Activated T-helper 17 cell treated with anti-CD3 and anti-CD28 coated beads, Interleukin-2, amount 50 U/mL, for 72 hours (primary cell): ENCODE measurements at places on chromosomes 5 and 9. TPM values are rescaled to one million over a fixed set of nuclear protein-coding genes. Genes with fewer than 3 reads are reported as not detected.
A peak's percentile ranks its signal among the peaks of the same experiment; 100 is the strongest.

TMEM215 gene
- not detected for total RNA-seq

ZNF618 gene
- total RNA-seq, result not detected

DNA sequence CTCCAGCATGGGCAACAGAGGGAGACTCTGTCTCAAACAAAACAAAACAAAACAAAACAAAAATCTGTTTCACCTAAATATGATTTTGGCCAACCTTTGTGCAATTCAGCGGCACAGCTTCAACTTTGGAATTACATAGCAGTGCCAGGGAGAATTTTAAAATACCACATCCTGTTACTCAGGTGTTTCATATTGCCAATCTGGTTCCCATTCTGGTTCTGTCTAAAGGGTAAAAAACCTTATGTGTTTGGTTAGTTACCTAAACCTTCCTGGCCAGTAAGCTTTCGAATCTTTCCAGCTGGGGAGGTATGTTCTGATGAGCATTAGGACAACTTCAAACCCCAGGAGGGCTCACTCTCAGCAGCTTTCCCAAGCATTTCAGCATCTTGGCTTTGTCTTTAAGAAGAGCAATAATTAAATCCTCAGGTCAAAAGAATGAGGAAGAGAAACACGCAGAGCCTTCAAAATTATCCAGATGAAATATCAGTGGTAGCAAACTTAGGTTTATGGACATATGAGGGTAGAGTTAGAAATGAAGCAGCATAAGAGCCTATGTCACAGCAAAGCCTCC, 2.7 kb downstream of the DAB2 start:
- no peak for ATAC-seq

DNA sequence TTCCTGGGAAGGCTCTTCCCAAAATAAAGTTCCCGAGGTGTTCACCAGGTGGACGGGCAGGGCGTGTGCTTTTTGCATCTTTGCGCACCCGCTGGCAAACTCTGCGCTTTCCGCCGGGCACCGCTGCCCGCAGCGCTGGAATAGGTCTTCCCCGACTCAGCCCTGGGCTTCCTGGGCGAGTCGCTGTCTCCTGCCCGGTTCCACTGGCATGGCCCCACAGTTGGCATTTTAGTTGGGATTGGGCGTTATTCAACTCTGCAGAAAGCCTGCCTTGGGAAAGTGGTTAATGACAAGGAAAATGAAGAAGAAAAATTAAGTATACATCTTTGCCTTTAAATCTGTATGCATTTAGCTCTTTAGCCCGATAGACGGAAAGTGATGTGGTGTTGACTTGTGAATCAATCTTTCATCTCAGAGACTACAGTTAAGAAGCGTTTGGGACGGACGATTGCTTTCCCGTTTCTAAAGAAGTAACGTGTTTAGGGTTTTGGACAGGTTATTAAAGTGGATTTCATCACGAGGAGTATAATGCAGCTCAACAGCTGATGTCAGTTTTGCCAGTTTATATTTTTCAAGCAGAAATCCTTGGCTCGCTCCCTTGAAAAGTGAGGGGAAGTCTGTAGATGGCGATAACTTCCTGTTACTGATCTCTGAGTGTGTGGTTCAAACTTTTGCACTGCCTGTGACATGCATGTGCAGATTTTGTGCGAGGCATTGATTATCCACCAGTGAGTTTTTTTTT, 946 bp downstream of the ADCY2 start:
- no peak for ATAC-seq

- no peak for ATAC-seq
Observed at GRCh38 chr5:62960781-62961180, 382.2 kb downstream of the LRRC70 start.

- peak; percentile 90 for ATAC-seq
Observed at GRCh38 chr5:76521240-76521758, 101.9 kb downstream of the F2RL2 start.

DNA sequence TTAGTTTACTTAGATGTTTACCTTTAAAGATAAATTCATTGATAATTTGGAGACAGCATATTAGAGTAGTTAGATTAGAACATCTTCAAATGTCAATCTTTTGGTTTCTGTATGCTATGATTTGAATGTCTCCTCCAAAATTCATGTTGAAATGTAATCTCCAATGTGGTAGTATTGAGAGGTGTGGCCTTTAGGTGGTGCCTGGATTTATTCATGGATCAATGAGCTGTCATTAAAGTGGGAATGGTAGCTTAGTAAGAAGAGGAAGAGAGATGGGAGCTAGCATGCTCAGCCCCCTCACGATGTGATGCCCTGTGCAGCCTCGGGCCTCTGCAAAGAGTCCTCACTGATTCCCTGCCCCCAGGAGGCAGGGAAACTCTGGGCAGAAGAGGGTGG, 133.6 kb upstream of the TUT7 start:
- ATAC-seq, result no peak

DNA sequence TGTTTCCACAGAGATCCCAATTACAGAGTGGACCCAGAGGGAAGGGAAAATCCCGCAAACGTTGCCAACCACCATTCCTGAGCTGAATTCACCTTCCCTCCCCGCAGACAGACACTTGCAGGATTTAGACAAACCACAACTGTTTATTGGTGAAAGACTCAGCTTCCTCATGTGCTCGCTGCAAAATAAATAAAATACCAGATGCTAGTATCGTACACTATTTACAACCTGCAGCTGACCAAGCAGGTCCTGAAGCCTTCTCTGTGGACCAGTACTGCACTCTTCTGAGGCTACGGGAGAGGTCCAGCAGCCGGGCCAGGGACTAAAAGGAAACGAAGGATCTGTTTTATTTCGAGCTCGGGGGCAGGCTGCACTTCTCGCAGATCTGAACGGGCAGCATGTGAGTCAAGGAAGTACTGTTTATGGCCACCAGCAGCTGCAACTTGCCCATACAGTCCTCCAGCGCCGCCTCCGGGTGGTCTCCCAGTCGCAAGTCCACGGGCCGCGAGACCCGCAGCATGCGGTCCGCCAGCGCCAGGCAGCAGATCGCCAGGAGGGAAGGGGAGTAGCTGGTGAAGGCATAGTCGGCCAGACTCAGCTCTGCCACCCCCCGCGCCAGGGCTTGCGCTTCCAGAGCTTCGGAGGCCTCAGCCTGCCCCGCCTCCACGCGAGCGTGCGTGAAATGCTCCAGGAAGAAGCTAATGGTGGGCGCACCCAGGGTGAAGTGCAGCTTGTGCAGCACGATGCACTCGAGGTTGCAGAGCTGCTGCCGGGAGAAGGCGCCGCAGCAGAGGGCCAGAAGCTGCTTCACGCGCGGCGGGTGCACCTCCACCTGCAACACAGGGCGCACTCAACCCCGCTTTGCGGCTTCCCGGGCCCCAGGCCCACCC, 2.1 kb downstream of the CCNO start:
- ATAC-seq, result no peak

DNA sequence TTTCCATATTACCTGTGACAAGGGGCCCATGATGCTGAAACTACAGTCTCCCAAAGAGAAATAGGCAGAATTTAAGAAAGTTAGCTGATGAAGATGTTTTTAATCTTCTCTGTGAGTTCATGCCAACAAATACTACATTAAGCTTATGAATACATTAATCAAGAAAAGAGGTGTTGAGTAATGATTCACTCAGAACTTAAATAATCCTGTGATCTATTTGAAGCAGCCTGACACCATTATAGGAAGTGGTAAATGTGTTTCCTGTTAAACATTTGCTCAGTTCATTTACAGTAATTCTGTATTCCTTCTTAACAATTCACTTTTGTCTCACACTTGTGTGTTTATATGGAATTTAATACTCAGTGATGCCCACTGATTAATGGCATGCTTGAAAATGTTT, 75.0 kb upstream of the IZUMO3 start:
- ATAC-seq, result no peak

GRCh38 chr9:124696101-124696500, 75.0 kb downstream of the NR6A1 start:
- no peak for ATAC-seq

DNA sequence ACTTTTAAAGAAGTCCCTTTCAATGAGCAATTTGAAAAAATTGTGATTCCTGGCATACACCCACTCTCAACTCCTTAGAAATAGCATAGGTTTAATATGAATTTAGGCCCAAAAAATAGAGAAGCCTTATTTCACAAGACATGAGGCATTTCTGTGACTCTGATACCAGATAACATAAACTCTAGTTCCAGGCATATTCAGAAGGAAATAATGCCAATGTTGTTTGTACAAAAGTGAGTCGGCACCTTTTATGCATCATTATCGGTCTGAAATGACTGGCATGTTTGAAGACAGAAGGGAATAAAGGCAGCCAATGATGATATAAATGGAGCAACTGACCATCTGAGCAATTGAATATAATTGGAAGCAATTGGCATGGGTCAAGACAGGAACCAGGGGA, 19.4 kb upstream of the RECK start:
- no peak for ATAC-seq
